Fibroblast of skin of right biceps (primary cell): ENCODE measurements at places on chromosomes 5 and 9.

- DNase-seq = no peak
Measured at GRCh38 chr9:93815135-93815534, 140.0 kb downstream of the BARX1 start.

DNA sequence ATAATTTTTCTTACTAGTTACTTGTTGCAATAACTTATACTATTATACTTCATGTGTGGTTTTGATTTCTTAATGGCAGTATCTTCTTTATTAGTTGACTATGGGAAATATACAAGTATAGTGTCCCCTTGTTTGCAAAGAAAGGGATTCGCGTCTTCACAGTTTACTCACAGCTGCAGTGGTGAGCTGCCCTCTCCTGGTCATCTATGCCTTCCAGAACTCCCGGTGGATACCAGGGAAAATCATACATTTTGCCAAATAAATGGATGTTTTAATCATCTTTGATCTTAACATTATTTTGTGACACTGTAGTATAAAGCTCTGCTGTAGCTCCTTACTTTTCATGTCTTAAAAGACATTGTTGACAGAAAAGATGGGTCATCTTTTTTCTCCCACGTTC lies 142.0 kb downstream of the ZCCHC7 start:
- peak; percentile 22 for DNase-seq

DNA sequence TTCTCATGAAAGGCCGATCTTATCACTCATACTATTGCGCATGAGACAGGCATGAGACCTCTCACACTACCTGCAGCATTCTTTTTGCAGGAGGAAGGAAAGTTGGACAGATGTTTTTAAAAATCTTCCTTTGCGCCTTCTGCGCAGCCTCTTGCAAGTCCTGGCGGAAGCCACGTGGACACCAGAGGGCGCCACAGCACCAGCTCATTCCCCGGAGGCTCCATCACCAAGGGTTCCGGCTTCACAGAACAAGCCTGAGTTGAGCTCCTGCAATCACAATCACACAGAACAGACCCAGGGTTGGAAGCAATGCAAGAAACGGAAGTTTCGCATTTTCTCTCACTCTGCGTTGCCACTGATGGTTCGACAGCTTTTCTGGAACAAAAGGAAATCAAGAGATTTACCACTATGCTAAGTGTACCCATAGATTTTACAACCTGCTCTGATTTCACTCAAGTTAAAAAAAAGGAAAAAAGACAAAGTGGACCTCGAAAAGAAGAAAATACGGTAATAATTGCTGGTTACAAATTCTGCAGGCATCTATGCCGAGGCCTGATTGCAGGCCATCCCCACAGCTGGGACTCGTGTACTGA lies 304.7 kb upstream of the MSX2 start:
- peak; percentile 83 for DNase-seq

DNA sequence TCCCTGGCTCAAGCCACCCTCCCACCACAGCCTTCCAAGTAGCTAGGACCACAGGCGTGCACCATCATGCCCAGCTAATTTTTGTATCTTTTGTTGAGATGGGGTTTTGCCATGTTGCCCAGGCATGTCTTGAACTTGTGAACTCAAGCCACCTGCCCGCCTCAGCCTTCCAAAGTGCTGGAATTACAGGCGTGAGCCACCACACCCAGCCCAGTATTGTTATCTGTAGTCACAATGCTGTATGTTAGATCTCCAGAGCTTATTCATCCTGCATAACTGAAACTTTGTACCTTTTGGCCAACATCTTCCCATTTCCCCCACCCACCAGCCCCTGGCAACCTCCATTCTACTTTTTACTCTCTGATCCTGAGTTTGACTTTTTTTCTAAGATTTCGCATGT lies 37.5 kb downstream of the CREBRF start:
- DNase-seq = no peak

- peak; percentile 64 for DNase-seq
Measured at GRCh38 chr5:149549461-149550267, 1.6 kb downstream of the CSNK1A1 start.

GRCh38 chr5:140553657-140554056 lies 3.6 kb downstream of the SRA1 start:
- peak; percentile 16 for DNase-seq

DNA sequence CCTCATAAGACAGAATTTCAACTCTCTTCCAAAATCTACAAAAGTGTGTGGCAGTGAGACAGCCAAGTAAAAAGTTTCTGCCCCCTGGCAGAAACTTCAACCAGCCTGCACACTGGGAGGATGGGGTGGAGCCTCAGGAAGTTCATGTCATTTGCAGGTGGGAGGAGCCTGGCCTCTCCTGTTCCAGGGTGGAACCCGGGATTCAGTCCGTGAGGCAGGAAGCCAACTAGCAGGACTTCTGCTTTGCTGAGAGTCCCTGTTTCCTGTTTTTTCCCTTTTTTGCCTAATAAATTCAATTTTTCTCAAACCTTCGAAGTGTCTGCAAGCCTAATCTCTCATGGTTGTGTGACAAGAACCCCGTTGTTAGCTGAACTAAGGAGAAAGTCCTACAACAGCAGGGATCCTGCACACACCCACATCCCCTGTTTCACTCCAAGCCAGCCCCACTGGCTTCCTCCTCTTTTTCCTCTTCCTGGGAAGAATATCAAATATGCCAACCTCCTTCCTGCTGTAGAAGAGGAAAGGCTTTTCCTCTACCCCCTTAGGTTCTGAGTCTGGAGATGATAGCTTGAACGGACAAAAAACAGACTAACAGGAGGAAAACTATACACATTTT lies 69.3 kb downstream of the ALDH7A1 start:
- peak; percentile 19 for DNase-seq

DNA sequence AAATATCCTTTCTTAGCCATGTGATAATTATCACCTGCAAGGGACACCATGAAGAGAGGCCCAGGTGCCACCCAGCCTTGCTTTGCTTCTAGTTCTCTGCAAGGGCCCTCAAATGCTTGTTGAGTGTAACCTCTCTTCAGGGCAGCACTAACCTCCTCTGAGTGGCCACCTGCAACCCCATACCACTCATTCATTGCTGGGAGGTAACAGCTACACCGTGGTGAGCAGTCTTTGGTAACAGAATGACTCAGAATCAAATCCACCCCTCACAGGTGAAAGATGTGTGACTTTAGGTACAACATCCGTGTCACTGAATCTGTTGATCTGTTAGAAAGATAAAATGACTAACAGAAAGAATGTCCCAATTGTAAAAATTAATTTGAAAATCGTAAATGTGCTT lies 365.1 kb upstream of the TRPC7 start:
- DNase-seq = peak; percentile 4

GRCh38 chr9:20683351-20684034 lies 566 bp upstream of the FOCAD start:
- DNase-seq = peak; percentile 60

DNA sequence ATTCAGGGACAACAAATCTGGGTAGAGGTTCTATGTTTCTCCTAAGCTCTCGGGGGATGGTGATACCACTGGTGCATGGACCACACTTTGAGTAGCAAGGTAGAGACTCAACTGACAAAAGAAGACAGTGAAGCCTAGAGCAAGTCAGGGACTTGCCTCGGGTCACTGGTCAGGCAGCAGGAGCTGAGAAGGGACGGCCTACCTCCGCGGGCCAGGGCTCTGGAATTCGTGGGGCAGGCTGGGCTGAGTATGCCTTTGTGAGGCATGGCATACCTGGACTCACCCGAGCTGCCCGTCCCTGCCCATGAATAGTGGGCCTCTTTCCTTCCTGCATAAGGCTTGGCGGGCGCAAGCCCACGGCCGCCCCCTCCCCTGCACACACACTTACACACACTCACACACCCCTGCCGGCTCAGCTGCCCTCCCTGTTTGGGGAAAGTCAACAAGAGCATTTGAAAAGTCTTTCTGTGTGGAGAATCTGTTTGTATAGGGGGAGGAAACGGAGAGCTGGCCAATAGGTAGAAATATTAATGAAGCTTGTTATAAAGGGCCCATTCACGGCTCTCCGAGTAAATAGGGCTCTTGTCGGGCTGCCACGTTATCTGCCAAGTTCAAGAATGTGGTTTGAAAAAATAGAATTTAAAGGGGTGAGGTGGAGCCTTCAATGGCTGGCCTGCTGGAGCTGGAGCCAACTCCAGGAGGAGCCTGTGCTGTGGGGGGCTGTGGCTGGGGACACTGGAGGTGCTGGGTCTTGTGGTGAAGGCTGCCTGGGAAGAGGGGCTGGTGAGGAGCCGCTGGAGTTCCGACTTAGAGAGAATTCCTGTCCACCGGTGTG lies 19.1 kb upstream of the KIF12 start:
- DNase-seq = no peak

- no peak for DNase-seq
Measured at GRCh38 chr5:155629597-155629996, 616.0 kb downstream of the KIF4B start.

DNA sequence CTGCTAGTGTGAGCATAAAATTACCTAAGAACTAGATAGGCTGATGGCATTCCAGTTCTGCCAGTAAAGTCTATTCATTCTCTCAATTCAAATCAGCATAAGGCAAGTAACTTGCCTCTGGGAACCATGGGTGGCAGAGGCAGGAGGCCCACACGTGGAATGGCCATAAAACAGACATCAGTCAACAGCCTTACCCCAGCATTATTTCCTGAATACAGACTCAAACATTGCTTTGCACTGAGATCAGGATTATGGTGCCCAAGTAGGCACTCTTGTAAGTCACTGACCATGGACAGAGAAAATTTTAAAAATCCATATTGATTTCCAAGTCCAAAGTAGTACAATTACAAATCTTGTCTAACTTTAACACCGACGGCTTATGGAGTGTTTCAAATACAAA lies 157.7 kb downstream of the NR2F1-AS1 start:
- no peak for DNase-seq

DNA sequence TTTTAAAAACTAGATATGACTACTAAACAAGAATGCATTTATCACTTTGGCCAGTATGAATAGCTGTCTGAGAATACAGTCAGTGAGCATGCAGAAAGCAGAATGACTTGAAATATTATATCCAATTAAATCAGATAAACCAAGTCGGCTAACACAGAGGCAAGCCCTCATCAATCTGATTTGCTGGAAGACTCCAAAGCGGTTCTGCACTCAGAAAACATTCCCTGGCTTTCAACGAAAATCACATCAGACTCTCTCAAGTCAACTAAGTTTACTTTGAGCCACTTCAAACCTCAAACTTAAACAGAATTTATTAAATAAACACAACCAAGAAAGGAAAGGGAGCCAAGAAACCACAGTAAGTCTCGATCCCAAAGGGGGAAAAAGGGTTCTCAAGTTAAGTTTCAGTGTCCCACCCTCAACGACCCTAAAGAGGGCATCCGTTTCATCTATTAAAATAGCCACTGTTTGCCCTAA lies 1.4 kb downstream of the MYO10 start:
- peak; percentile 48 for DNase-seq
